ENCODE measurements at places on chromosomes 3 and 15.

DNA sequence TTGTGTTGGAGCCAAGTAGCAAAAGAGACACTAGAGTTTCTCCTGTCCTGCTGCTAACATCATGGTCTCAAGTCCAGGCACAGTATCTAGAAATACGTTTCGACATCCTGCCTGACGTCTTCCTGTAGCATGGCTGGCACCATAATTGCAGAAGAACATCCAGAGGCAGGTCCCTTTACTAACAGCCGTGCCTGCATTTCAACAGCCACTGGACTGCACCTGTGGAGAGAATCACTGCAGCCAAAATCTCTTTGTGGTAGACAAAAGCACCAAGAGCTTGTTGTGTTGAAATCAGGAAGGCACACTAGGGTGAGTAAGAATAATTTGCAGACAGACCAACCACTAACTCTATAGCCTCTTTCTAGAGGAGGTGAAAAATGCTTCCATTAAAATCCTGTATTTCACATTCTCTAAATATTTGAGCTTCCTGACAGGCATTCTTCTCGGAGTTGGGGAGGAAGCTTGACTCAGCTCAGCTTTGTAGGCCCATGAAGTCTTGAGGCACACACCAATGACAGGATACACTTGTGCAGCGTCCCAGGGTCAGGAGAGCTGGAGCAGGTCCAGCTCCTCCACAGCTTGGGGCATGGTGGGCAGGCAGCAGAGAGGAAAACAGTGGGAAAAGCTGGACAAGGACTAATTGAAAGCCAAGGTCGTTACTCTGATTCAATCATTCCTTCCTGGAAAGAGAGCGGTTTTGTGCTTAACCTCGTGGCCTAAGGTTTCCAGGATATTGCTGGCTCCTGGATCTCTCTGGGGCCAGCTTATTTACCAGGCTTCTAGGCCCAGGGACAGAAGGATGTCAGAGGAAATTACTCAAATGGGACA lies 244.9 kb downstream of the FAM43A start:
- no peak for DNase-seq

- DNase-seq = no peak
Observed at GRCh38 chr15:80204231-80204630, 47.8 kb downstream of the CTXND1 start.

DNA sequence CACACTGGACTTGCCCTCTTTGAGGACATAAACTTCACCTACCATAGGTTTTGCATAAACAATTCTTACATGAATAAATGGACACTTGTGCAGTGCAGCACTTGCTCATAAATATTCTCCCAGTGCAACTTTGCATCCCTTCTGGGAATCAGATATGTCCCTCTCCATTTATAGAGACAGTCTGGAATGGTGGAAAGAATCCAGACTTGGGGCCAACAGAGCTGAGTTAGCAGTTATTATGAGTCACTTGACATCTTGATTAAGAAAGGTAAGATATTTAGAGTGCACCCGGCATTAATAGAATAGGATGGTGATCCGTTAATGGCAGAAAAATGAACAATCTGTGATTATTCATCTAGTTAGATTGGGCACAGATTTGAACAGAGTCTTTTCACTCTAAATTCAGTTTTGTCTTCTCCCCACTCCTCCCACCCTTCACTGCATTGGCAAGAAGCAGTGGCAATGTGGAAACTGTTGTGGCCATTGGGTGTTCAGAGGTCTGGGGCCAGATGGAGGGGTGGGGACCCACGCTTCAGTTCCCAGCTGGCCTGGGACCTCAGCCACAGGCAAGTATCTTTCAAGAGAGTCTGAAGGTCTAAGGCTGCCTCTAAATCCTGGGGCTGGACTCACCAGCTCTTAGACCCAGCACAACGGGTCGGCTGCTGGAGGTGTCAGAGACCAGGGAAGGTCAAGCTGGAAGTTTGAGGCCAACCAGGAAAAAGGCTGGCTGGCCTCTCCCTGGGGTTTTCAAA lies 58.9 kb upstream of the KY start:
- DNase-seq = no peak

DNA sequence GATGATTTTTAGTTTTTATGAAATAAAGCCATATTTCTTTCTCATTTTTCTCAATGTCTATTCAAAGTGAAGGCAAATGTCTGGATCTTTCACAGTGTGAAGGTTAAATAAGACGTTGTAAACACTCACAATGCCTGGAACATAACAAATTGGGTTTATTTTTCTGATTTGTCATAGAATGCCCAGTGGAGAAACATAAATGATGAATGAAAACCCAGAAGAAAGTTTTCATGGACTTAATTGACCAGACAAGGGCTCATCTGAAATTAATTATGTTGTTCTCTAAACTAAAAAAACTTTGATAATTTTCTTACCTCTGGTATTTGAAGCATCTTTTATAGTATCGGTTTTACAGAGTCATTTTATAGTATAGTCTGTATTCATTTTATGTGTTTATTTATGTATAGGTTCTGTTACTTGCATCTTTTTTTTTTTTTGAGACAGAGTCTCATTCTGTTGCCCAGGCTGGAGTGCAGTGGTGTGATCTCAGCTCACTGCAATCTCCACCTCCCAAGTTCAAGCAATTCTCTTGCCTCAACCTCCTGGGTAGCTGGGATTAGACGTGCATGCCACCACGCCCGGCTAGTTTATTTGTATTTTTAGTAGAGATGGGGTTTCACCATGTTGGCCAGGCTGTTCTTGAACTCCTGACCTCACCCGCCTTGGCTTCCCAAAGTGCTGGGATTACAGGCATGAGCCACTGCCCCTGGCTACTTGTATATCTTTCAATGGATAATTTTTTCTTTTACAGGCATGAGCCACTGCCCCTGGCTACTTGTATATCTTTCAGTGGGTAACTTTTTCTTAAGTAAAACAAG lies 15.1 kb upstream of the BNIP2 start:
- no peak for DNase-seq

DNA sequence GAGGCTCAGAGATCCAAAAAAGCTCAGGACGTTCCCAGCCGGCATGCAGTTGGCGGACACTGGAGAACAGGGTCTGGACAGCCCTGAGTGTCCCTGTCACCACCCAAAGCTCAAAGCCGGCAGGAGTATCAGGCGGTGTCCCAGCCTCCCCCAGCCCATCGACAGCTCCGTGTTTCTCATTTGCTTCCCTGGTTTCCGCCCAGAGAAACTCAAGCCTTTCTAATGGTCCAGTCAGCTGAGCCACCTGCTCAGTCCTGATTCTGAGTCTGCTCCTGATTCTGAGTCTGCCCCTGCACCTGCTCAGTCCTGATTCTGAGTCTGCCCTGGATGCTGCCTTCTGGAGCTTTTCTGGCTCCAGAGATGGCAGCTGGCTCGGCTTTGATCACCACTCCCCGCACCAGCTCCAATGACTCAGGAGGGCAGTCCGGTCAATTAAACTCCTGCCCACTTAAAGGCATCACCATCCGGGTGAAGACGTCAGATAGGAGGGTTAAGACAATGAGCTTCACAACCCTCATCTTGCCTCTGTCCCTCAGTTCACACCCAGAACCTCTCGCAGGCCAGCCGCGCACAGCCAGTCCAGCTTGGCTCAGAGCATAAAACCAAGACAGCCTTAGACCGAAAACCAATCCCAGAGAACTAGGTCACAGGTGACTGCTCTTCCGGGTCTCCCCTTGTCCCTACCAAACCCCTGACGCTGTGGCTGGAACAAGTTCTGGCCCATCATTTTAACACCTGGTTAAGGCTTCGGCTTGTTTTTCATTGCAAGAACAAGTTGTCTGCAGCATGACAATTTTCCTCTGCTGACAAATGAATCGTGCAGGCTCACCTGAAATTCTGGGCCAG lies 6.8 kb downstream of the PCSK6 start:
- no peak for DNase-seq

DNA sequence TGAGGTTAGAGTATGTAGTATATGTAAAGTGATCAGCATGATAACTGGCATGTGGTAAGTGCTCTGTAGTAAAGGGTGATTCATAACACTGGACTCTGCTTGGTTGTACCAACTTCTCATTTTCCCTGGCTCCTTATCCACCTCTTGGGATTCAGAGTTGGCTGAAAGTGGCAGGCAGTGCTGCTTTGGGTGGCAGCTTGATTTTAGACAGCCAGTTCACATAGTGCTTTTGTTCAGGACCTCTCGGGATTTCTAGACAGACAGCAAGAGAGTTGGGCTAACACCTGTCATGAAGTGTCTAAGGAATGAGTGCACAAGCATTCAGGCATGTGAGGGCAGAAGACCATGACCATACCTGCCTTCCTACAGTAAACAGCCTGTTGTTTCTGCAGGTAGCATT lies 69.0 kb downstream of the RBM6 start:
- DNase-seq = no peak

- DNase-seq = no peak
Observed at GRCh38 chr3:65786890-65787289, 251.8 kb downstream of the MAGI1 start.

GRCh38 chr3:182342252-182342651 lies 451.1 kb upstream of the ATP11B start:
- DNase-seq = no peak

GRCh38 chr3:173273838-173274237 lies 123.7 kb upstream of the NLGN1 start:
- DNase-seq = no peak

GRCh38 chr3:113747283-113748046 lies 630 bp downstream of the ATP6V1A start:
- DNase-seq = no peak

GRCh38 chr3:43178891-43179366 lies 73.0 kb upstream of the POMGNT2 start:
- DNase-seq = no peak

GRCh38 chr3:186648851-186649250 lies 8.7 kb downstream of the FETUB start:
- no peak for DNase-seq

- DNase-seq = no peak
Observed at GRCh38 chr3:11154036-11154952, at the start of gene HRH1. Gene HRH1 (plus strand): TSS chr3:11154493. CDS start chr3:11259038, 104,545 bp downstream.

- no peak for DNase-seq
Observed at GRCh38 chr3:159032311-159032710, 230.5 kb downstream of the MFSD1 start.

DNA sequence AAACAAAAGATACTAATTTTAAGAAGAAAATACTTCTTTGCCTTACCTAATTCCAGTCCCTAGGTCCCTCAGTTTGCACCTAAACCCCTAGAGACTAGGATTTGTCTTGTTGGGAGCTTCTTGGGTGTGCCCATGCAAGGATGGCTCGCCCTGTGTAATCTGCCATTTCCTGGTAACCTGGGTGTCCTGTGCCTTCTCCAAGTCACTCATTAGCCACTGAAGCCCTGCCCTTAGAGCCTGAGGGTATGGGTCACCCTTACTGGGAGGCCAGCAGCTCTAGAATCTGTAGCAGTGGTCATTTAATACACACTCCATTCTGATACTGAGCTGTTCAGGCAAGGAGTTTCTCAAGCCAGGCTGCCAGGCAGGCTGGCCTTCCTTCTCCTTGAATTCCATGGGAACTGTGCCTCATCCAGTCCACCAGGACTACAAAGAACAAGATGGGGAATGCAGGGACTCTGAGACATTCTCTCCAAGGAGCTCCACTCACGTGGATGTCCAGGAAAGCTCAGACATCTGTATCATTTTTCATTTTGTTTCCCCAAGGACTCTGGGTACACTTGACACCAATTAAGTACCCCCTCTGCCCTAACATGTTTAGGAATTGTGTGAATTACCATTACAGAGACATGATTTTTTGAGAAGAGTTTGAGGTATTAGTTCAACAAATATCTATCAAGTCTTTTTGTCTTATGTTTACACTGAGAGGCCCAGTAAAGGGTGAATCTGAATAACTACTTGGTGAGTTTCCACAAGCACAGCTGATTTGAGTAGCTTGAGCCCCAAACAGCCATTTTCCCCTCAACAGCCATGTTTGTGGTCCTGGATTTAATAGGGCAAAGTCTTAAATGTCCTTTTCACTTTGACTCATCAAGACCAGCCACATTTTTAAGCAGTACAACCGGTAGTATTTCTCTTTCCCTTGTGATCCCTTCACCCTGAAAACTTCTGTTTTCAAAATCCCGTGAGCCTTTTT lies 52.6 kb downstream of the ARNT2 start:
- DNase-seq = no peak

GRCh38 chr3:6326771-6327170 lies 534.1 kb upstream of the GRM7 start:
- no peak for DNase-seq

- no peak for DNase-seq
Observed at GRCh38 chr3:102180280-102180931, 254.4 kb upstream of the ZPLD1 start.

GRCh38 chr3:170419557-170420087 lies 954 bp downstream of the CLDN11 start:
- no peak for DNase-seq

DNA sequence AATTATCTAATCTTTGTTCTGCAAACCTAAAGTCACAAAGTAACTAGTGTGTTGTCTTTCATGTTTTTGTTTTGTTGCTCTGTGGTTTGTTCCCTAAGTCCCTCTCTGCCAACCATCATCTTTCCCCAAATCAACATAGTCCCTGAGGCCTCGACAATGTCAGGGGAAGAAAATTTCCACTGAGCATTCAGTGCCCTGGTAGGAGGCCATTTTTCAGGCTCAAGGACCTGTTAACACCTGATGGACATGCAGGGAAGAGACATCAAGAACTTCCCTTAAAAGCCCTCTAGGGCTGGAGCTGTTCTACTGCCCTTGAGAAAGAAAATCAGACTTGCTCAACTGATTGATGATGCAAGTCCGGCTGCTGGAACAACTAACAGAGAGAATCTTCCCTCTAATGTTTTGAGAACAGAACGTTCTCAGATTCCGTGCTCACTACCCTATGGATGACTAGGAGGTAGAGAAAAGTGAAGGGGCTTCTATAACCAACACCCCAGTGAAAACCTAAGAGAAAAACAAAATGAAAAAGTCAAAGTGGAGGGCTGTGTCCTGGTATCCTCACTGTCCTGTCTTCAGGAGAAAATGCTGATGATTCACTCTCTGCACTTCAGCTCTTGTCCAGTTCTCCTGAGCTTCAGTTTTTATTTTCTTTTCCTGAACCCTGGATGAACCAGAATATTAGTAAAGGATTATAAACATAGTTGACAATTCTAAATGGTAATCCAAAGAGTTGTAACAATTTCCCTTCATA lies 373.1 kb downstream of the FOXP1 start:
- no peak for DNase-seq

DNA sequence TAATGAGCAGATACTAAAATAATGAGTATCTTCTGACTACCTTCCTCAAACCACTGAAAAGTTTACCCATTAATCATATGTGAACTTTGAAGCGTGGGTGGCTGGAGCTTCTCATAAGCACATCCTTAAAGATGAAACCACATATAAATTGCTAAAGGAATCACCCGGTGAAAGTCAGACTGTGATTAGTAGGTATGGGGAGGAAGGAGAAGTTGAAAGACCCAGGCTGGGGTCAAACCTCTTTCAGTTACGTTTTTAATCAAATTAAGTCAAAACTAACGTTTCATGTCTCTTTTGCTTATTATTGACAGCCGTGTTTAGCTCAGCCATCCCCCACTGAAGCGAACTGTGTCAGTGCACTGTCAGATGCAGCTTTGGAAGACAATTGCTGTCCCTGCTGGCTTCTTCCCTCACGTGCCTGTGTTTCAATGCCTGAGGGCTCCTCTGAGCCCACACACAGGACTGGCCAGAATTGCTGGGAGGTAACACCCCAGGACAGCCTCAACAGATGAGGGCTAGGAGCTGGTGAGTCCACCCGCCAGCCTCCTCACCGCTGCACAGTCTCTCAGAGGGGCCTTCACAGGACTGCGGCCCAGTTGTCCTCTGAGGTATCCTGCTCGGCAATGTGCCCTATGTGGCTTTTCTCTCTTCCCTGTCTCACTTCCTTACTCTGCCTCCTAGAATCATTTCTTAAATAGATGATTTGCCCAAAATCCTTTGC lies 29.3 kb upstream of the SH3BP5 start:
- DNase-seq = no peak

- DNase-seq = no peak
Observed at GRCh38 chr3:129005526-129006303, 4.6 kb downstream of the EFCC1 start.
